Activated CD4-positive, alpha-beta T cell treated with anti-CD3 and anti-CD28 coated beads, Interleukin-2, amount 50 U/mL, for 48 hours (primary cell): ENCODE measurements at places on chromosomes 11 and 22.

- DNase-seq, result no peak
Measured at GRCh38 chr22:47307822-47308221, 545.4 kb downstream of the TBC1D22A start.

DNA sequence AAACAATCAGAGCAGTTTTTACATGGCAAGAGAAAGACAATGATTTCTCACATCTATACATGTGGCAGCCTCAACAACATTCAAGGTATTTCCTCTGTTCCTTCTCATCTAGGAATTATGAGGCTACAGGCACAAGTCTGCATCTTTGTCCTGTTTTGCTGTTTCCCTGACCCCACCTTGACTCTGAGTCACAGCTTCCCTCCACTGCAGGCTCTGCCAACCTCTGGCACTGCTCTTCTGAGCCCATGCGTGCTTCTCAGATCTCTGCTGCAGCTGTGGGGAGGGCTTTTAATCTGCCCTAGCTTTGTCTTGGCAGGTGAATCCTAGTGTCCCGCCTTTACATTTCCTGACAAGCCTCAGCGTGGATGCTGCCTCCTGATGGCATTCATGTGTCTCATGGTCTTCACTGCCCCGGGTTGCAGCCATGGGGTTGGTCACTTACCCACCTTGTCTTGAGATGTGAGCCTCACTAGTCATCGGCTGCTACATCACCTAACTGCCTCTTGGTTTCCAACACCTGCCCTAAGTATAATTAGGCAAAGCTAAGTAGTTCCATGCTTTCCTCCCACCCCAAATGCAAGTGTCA is 578.5 kb downstream of the TBC1D22A start:
- DNase-seq, result no peak

DNA sequence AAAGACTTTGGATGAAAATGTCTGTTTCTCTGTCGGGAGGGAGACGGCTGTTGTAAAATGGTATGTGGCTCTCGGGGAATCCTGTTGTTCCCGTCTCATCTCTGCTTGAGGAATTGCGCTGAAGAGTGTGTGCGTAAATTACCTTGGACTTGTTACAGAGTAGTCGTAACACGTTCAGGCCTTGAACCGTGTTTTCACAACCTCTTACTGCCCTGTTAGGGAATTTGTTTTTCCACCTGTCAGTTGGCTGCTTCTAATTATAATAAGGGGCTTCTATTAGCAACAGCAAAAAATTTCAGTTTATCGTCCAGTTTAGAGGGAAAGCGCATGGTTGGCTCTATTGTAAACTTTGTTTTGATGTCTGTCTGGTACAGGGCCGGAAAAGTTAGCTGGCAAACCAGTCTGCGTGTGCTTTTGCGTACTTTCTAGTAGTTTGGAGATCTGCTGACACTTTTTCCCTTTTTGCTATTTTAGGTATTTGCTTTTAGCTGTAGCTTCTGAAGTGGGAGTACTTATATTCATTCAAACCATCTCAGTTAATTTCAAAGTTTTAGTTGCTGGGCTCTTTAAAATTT is 1.5 kb downstream of the HIPK3 start:
- DNase-seq, result no peak

DNA sequence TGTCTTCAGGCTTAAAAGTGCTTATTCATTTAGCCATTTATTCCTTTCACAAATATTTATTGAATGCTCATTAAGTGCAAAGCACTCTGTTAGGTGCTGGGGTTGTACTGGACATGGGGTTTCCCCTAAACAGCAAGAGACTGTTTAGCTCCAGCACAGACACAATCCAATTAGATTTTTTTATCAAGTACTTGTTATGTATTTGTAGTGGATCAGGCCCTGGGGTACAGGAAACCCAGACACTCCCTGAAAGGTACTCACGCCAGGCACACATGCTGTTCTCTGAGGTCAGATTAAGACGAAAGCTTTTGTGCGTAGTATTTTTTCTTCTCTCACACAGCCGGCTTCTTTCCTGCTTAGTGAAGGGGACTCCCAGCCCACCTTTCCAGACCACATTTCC is 218.1 kb upstream of the PLET1 start:
- no peak for DNase-seq

DNA sequence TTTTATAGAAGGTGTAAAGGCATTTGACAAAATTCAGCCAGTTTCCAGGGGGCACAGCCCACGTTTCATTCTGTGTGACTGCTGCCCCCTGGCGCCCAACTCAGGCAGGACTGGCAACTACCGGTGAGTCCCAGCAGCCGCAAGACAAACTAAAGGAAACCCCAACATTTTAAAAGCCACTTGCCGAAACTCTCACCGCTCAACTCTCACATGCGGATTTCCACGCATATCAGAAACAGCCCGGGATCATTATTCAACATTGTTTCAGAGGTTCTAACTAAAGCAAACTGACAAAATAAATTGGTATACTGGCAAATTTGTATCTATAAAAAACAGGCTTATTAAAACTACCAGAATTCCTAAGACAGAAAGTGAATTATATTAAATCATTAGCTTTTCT is 48.2 kb downstream of the MORC2 start:
- DNase-seq, result peak; percentile 88
